ENCODE measurements at places on chromosomes 1 and 21.

DNA sequence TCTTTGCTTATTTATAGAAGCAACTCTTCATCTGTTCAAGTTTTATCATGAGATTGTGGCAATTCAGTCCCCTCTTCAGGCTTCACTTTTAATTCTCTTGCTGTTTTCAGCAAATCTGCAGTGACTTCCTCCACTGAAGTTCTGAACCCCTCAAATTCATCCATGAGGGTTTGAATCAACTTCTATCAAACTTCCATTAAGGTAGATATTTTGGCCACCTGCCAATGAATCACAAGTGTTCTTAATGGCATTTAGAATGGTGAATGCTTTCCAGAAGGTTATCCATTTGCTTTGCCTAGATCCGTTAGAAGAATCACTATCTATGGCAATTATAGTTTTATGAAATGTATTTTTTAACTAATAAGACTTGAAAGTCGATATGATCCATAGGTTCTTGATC, 946.7 kb upstream of the B3GALT2 start:
- DNase-seq = no peak

DNA sequence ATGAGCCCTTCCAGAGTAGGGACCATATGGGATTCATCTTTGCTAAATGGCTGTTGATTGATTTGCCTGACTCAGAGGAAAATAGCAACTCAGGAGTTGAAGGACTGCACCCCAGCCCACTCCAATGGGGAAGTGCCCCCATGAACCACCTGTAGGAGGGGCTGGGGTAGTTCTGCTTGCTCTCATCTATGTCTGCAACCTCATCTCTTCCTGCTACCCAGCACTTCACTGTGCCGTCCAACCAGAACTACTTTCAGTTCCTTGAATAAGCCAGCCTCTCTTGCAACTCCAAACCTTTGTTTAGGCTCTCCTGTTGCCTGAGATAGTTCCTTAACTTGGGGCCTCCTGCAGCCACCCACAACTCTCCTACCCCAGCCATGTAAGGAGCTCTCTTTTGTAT, 26.6 kb downstream of the BEND5 start:
- no peak for DNase-seq

DNA sequence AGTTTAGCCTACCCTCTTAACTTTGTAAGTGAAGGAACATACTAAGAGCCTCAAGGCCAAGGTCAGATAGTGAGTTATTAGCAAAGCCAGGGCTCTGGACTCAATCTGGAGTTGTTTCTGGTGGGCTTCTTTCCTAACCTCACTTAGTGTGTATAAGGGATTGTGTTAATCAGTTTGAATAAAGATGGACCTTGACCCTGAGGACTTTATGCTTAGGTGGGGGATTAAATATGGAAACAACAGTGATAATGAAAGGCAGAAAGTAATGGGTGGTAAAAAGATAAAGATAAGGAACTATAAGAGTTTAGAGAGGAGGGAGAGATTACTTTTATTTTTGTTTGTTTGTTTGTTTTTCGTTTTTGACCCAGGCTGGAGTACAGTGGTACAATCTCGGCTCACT, 5.5 kb downstream of the RABGAP1L start:
- DNase-seq = no peak

GRCh38 chr1:215273838-215274516, 191.4 kb downstream of the KCNK2 start:
- peak; percentile 81 for DNase-seq

- no peak for DNase-seq
These were observed 133.9 kb downstream of the LMX1A start for GRCh38 chr1:165222580-165222979.

DNA sequence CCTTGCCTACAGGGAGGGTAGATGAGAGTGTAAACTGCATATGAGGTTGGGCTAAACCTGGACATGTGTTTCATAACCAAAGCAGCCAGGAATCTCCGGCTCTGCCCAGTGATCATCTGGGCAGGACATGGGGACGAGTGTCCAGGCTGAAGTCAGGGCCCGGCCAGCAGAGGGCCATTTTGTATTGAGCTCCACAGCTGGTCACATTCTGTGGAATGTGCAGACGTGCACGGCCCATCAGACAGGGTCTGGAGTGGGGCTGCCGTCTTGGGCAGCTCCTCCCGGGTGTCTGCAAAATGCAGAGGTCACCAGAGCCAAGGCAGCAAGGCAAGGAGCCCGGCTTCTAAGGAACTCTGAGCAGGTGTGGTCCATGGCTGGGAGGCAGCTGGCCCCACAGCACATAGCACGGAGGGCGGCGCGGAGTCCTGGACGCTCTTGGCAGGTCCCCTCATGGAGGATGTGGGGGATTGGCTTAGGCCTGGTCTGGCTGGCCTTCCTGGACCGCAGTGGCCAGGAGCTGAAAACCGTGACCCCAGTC, 6.2 kb downstream of the LRRC3 start:
- no peak for DNase-seq

DNA sequence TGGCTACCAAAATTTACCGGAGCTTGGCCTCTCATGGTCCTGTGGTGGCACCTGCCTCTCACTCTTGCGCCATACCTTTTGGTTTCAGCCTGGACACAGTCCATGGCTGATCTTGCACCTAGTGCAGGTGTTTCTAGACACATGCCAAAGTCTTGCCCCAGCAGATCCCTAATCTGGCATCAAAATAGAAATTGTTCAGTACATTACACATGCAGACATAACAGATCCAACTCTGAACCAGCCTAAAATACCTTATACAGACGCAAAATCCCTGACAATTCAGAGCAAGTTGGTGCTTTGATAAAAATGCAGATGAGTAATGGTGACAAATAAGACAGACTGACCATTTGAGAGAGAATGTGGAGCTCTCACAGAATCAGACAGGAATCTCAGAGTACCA, 44.1 kb downstream of the NGF start:
- DNase-seq = no peak

DNA sequence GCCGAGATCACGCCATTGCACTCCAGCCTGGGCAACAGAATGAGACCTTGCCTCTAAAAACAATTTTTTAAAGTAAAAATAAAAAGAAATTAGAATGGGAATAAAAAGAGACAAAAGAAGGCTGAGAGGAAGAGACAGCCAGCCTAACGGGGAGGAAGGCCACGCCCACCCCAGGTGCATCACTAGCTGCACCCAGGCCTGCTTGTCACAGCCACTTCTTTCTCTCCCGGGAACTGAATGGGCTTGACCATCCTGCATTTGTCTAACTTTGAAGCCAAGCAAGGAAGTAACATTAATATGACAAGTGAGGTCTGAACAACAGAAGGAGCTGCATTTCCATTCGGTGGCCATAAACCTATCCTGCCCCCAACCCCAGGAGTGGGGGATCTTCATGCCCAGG, 20.8 kb upstream of the EFNA1 start:
- DNase-seq = no peak

DNA sequence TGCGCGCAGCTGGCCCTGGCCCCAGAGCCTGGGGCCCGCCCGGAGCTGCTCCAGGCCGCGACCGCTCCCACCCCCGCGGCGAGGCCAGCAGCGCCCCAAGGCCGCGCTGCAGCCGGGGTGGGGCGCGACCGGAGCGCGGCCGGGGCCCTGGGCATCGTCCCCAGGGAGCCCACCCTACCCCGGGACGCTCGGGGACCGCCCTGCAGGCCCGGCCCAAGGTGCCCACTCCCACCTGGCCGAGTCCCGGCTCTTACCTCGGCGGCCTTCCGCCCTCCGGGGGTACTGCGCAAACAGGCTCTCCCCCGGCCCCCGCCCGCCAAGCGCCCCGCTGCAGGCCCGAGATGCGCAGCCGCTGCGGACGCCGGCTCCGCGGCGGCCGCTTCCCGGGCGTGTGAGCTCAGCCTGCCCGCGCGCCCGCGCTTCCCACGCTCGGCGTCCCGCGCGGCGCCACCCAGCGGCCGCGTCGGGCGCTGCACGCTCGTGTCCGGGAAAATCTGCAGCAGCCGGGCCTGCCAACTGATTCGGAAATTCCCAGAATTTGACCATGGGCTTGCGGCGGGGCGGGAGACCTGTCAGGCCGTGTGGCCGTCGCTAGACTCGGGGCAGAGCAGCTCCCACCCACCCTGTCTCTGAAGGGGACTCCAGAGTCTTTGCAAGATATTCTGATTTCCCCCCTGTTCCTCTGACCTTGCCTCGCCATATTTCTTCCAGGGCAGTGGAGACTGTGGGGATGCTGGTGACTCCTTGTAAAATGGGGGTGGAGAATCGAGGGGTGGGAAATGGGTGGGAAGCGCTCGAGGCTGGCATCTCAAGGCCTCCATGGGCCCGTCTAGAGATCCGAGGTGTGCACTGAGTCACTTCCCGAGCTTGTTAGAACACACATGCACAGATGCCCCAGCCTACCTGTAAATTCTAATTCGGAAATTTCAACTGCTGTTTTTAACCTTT, 41.9 kb downstream of the CD34 start:
- peak; percentile 76 for DNase-seq

DNA sequence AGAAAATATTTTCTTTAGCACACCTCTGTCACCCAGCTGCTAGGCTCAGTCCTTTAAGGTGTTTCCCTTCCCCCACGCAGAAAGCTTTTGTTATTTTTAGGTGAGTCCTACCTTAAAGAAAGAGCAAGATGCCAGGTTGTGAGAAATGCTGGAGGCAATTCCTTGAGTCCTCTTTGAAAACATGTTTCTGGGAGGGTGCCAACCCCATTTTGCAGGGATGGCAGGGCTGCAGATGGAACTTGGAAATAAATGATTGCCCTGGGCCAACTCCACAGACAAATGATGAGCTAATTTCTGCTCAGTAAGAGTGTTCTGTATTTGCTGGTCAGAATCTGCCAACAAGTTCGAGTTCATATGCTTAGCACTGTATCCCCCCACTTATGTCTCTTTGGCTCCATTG, 119.2 kb upstream of the RAB3GAP2 start:
- no peak for DNase-seq

- no peak for DNase-seq
These were observed at the start of gene KCNE2 for GRCh38 chr21:34363733-34364132. TSS of gene KCNE2 (plus strand) at chr21:34364006. CDS start at chr21:34370479, 6,473 bp downstream.

DNA sequence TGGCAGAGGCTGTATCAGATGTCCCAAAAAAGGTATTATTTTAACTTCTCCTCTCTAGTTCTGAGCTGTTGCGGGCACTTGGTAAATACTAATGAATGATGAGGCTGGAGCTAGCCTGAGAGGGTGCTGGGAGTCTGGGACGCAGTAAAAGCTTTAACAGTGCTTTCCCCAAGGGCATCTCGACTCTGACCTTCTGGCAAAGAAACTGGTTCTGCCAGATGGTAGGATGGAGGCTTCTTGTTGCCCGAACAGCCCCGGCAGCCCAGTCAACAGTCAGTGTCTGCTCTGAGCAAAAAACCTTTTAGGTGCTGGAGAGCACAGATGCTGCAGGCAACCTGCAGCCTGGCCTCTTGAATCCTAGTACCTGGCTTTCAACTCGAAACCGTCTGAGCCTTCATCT, 2.5 kb upstream of the PNRC2 start:
- no peak for DNase-seq

- DNase-seq = peak; percentile 32
These were observed 119.0 kb downstream of the HIVEP3 start for GRCh38 chr1:41799723-41800122.

DNA sequence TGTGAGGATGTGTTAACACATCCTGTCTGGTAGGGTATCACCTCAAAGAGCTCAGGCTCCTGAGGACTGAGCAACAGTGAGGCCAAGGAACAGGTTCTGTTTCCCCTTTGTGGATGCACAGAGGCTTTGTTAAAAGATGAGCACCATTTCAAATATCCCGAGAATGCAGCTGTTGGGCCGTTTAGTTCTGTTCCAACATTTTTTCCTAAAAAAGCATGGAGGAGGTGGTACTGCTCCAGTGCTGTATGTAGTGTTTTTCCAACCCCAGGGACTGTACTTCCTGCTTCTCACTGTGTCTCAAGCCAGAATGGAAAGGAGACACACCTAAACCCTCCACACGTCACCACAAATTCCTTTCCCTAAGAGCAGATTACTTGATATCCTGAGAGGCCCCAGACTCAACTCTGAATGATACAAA, 53.8 kb upstream of the BCL10 start:
- peak; percentile 95 for DNase-seq

DNA sequence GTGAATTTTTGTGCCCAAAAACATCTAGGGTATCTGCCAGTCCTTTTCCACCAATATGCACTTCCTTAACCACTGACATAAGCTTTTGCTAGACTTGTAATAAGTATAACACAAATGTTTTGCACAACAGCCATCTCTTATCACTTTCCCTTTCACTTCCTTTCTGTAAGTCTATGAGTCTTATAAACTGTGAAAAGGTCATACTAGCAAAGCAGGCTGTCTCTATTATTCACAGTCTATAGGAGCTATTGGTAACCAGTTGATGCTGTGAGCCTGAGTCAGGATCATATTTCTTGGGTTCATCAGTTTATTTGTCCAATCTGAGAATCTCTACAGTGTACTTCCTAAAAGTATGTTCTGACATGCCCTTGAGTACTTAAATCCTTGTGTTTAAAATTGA, 172.6 kb downstream of the CHRM3 start:
- DNase-seq = no peak

DNA sequence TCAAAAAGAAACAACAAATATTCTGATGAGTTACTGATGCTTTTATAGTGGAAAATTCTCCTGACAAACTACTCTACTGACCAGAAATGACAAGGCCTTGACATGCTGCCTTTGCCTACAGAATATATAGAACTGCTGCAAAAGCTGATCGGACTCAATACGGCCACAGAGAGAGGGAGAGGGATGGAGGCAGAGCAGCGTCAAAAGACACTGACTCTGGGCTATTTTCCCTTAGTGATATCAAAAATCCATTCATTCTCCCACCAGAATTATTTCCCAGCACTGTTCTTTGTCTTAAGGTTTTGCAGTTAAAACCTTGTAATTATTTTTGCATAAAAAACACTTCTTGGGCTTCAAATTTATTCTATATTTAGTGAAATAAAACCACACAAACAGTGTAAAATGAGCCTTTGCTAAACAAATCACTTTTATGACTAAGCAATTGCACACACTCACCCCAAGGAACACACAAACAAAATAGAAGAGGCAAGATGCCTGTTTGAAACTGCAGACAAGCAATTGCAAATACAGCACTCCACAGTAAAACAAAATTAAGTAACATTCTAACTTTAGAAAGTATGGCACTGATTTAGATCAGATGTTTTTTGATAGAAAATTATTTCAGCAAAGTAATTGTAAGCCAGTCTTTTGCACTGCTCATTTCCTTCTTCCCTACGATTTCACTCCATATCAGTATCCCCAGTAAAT, 1036.4 kb downstream of the ADGRL2 start:
- no peak for DNase-seq

- DNase-seq = no peak
These were observed 717.4 kb upstream of the ZP4 start for GRCh38 chr1:238608144-238608543.
